ENCODE measurements at places on chromosomes 16 and 17. TPM values are rescaled to one million over a fixed set of nuclear protein-coding genes. Genes with fewer than 3 reads are reported as not detected.

The TNFRSF13B gene
- total RNA-seq: not detected

The HOXB5 gene
- total RNA-seq: not detected

The CES1 gene
- 2.0 TPM for total RNA-seq

The NLRC3 gene
- total RNA-seq: under 0.01 TPM

The EVPL gene
- not detected for total RNA-seq

The MILR1 gene
- total RNA-seq: 6.2 TPM

The ZG16B gene
- 2.1 TPM for total RNA-seq

The GP1BA gene
- not detected for total RNA-seq

All from smooth muscle cell of the coronary artery (primary cell).